ENCODE measurements at places on chromosomes 4 and X.

GRCh38 chr4:56612282-56612681 is 68.8 kb downstream of the HOPX start:
- DNase-seq = no peak

DNA sequence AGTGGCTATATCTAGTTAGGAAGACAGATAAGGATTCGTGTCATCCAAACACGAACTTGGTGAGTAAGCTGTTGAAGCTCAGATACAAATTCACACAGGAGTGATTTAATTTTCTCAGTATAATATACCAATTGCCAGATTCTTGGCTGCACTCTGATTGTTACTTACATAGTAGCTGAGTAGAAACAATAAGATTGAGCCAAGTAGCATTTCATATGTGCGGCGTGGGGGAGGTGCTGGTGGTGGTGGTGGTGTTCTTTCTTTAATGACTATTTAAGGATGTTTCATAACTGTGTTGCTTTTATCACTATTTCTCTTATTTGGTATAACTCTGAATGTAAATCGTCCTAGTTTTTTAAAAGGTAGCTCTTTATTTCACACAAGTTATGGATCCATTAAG is 102.9 kb downstream of the UGT8 start:
- no peak for DNase-seq

- no peak for DNase-seq
Observed at GRCh38 chr4:30837861-30838260, 117.7 kb downstream of the PCDH7 start.

DNA sequence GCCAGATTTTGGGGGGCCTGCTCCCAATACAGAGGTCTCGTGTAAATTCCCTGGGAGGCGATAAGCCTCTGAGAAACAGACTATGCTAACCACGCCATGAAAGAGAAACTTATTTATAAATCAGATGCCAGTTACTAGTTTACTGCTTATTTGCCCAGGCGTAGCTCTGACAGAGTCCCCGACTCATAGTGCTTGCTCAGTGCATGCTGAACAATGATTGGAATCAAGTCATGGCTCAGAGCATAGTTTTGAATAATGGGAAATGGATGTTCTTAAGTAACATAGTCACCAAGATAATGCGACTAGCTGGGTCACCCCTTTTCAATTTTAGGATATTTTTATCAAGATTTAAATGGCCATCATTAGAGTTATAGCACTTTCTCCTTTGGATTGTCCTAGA is 39.9 kb downstream of the HTT start:
- DNase-seq = no peak

DNA sequence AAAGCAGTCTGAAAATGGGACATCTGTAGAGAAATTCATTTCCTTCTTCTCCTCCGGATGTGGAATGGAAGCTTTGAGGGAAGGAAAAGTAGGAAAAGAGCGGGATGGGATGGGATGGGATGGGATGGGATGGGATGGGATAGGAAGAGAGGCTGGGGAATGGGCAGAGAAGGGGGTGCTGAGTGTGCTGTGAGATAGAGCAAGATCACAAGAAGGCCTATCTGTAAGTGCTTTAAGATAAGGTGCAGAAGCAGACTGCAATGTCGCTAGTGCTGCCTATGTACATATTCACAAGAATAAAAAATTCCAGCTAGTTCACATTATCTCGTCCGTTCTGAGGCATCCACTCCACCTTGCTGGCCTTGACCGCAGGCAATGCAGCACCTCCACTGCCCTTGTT is 86.2 kb downstream of the IRF2 start:
- no peak for DNase-seq

- DNase-seq = no peak
Observed at GRCh38 chrX:650324-650723, 19.7 kb downstream of the SHOX start.

GRCh38 chr4:157804986-157805385 is 367.8 kb downstream of the GASK1B start:
- no peak for DNase-seq

DNA sequence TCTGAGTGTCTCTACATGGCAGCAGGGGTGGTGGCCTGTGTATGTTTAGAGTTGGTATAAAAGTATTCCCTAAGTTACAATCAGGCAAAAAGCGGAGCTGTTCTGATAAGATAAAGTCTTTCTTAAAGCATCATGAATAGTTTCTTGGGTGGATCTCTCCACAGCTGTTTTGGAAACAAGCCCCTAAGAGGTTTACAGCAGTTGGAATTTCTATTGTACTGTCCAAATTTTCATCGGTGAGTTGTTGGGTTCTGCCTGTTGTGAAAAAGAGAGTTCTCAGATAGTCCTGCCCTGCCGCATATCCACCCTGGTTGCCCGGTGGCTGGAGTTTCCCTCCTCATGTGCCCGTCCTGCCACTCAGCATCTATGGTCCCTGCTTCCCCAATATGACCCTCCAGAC is 50.1 kb downstream of the C4orf51 start:
- DNase-seq = no peak

Measured in activated gamma-delta T cell treated with Interleukin-2 at 50 U/mL for 16 hours (primary cell).